ENCODE measurements at places on chromosomes 3 and 15. TPM values are rescaled to one million over a fixed set of nuclear protein-coding genes. Genes with fewer than 3 reads are reported as not detected.

Gene PRRT3
- 12.3 TPM for total RNA-seq

Gene RLBP1
- not detected for total RNA-seq

Gene CCDC13
- total RNA-seq = 0.42 TPM

Gene HGD
- total RNA-seq = 0.98 TPM

Gene VIPR1
- 5.9 TPM for total RNA-seq

Gene NEK10
- 0.42 TPM for total RNA-seq

GRCh38 chr3:354432-354831 is 157.9 kb downstream of the CHL1 start:
- DNase-seq = no peak

- no peak for DNase-seq
These were observed 28.2 kb upstream of the SCAANT1 start for GRCh38 chr3:63940389-63940757.

- no peak for DNase-seq
These were observed 1.8 kb upstream of the CYP11A1 start for GRCh38 chr15:74369084-74369745.

GRCh38 chr3:30428251-30428650 is 178.2 kb upstream of the TGFBR2 start:
- no peak for DNase-seq

- no peak for DNase-seq
These were observed 57.7 kb downstream of the SLC12A8 start for GRCh38 chr3:125154800-125155269.

- no peak for DNase-seq
These were observed 881.7 kb downstream of the MCTP2 start for GRCh38 chr15:95113041-95113440.

GRCh38 chr3:63931290-63931689 is 19.1 kb upstream of the SCAANT1 start:
- no peak for DNase-seq

GRCh38 chr15:67550522-67550921 is 8.0 kb downstream of the MAP2K5 start:
- no peak for DNase-seq

GRCh38 chr15:67109141-67110034 is 44.0 kb downstream of the SMAD3 start:
- no peak for DNase-seq

DNA sequence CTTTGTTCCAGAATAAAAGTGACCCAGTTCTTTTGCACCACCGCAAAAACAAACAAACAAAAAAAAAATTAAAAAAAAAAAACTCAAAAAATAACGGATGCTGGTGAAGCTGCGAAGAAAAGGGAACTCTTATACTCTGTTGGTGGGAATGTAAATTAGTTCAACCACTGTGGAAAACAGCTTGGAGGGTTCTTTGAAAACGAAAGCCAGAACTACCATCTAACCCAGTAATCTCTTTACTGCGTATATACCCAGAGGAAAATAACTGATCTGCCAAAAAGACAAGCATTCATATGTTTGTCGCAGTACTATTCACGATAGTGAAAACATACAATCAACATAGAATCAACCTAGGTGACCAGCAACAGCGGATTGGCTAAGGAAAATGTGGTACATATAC is 298.9 kb upstream of the CBLB start:
- no peak for DNase-seq

- DNase-seq = no peak
These were observed 1.3 kb downstream of the FXR1 start for GRCh38 chr3:180913581-180914404.

DNA sequence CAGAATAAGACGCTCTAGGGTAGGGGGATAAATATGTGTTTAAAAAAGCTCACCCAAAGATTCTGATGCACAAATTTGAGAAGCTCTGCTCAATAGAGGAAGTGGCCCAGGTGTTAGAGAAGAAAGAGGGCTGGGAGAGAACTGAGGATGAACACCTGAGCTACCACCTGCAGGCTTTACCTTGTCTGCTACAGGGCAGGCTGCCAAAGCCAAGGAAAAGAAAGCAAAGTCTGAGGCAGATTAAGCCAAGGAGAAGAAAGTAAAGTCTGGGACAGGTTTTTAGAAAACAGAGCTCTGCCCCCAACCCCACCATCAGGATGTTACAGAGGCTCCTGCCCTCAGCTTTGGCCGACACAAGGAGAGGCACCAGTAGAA is 92.9 kb downstream of the THRB start:
- no peak for DNase-seq
